ENCODE measurements at places on chromosomes 11 and 22.

DNA sequence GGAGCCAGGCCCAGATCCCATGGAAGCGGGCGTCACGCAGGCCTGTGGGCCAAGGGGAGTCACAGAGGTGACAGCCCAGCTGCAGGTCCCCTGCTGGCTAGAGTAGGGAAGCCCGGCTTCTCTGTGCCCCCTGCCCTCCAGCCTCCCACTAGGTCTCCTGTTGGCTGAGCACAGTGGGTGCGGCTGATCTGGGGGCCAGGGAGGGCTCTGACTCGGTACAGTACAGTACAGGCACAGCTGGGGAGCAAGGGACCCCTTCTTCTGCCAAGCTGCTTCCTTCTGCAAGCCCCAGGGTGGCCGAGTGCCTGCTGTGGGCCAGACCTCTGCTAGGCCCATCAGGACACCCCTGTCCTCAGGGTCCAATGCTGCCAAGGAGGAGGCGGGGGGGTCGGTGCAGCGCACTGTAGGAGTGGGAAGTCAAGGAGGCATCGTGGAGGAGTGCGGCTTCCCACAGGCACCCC, 10.1 kb downstream of the SUSD2 start:
- DNase-seq: no peak

- DNase-seq: no peak
These were observed 70.6 kb upstream of the TTLL12 start for GRCh38 chr22:43257549-43257948.

GRCh38 chr22:48477031-48477721, 1350.5 kb downstream of the BRD1 start:
- no peak for DNase-seq

GRCh38 chr22:35987487-35987886, 41.1 kb downstream of the RBFOX2 start:
- no peak for DNase-seq

GRCh38 chr11:104442321-104442720, 278.4 kb upstream of the PDGFD start:
- no peak for DNase-seq

GRCh38 chr11:128341280-128342248, 245.8 kb downstream of the ETS1 start:
- no peak for DNase-seq

DNA sequence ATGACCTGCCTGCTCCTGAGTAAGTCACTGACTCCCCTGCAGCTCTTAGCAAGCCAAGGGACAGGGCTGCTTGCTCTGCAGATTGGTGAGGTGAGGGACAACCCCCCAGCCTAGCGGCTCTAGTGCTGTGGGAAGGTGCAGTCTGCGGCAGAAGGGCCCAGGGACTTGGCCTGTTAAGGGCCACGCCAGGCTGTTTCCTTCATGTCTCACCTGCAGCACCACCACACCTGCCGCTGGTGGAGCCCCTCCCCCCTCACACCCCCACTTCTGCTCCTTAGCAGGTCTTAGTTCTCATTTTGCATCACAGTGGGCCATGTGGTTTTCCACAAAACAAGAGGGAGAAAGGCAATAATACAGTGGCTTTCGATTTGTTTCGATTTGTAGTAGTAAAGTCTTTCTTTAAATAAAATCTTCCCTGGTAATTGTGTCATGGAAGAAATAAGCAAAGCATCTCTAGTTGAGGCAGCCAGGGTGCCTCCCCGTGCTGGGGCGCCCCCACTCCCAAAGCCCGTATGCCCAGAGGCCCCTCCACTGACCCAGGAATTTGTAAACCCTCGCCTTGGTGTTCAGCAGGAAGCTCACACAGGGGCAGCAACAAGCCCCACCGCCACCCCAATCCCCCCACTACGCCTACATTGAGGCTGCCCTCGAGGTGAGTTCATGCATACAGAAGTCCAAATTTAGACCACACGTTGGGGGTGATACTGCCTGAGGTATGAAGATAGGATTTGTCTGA, 86.5 kb upstream of the CLDN5 start:
- DNase-seq: no peak

DNA sequence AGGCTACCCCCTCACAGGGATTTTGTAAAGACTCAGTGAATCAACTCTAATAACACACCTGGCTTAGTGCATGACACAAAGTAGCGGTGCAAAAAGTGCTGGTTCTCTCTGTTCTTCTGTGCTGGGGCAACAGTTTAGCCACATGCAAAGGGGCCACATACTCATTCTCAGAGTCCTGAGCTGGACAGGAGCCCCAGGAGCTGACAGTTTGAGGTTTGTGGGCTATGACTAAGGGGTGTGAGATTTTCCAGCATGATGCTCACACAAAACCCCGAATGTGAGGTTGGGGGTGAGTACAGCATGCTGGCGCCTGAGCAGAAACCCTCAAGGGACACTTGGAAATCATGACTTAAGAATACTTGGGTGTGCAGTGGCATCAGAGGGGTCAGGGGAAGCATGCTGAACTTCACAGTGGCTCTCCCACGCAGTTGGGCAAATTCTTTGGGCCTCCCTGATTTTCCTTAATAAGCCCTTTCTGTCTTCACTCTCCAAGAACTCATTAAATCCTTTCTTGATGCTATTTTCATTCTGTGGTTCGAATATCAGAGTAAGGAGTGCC, 31.0 kb downstream of the TMPRSS5 start:
- DNase-seq: peak; percentile 99

- DNase-seq: no peak
These were observed 49.3 kb downstream of the CHRDL2 start for GRCh38 chr11:74681686-74682651.

GRCh38 chr22:29290061-29290460, 16.4 kb upstream of the GAS2L1 start:
- no peak for DNase-seq

- no peak for DNase-seq
These were observed 5.3 kb downstream of the NEAT1 start for GRCh38 chr11:65427691-65428577.

DNA sequence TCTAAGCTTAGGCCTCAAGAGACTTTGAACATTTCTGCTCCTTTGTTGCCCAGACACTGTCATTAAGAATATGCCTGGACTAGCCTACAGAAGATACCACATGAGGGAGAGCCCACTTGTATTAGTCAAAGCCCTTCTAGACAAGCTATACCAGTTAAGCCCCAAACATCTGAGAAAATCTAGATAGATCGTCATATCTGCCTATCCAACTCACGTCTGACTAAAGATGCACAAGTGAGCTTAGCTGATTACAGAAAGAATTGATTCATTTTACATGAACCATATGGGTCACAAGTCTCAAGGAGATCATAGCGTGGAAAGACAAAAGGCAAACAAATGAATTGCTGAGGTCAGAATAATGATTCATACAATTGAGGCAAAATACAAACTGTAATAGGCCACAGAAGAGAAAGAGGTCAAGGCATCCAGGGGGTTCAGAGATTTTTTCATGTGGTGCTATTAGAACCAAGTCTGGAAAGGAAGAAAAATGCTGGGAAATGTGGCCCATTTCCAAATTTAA, 1155.5 kb upstream of the TENM4 start:
- no peak for DNase-seq

GRCh38 chr11:12800032-12800671, 125.9 kb downstream of the TEAD1 start:
- no peak for DNase-seq

- DNase-seq: no peak
These were observed 163.4 kb upstream of the NCAM1 start for GRCh38 chr11:112797648-112798293.

- DNase-seq: no peak
These were observed 16.8 kb downstream of the PIWIL4 start for GRCh38 chr11:94583866-94584500.

- no peak for DNase-seq
These were observed 83.9 kb upstream of the EED start for GRCh38 chr11:86160541-86161149.

DNA sequence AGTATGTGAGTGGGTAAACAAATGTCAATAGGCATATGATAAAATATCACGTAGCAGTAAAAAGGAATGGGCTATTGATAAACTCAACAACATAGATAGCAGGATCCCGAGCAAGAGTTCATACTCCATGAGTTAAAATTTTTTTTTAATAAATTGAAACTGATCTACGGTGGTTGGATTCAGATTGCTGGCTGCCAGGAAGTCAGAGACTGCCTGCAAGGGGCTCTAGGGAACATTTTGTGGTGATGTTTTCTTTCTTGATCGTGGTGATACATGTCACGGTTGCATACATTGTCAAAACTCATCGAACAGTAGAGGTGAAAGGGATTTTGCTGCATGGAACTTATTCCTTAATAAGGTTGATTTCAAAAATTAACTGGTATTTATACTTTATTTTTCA, 62.6 kb upstream of the WNT7B start:
- no peak for DNase-seq

DNA sequence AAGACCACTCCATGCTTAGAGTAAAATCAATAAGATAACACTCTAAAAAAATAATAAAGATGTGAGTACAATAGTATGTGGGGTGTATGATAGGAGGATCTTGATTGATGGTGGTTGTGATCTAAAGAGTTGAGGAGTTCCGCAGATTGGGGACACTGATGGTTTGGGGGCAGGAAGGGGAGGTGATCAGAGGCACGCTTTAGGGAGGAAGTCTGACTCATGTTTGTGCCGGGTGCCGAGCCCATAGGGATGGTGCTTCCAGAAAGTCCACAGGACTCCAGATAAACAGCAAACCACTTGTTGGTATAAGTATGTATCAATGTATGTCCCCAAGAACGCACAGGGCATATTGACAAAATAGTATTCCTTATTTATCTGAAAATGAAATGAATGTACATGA, 27.5 kb downstream of the LINC01488 start:
- DNase-seq: no peak

- no peak for DNase-seq
These were observed 77.2 kb downstream of the NCAPD3 start for GRCh38 chr11:134146598-134146997.

- DNase-seq: no peak
These were observed 14.8 kb upstream of the RASL10A start for GRCh38 chr22:29330291-29330690.

DNA sequence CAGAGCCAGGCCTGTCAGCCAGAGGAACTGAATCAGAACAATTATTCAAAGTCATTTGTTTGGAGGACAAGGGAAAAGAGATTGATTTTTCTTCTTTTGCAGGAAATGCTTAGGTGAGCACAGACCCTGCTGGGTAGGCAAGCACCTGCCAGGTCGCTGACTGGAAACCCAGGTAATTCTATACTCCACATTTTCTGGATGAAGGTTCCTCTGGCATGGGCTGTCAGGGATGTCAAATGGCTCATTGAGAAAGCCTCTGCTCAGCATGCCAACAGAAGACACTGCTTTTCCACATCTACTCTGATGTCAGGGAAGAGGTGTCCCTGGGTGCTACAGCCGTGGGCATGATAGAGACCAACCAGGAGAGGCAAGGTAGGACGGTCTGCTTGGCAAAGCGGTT, 166.7 kb upstream of the SYN3 start:
- no peak for DNase-seq

GRCh38 chr22:30998329-30998728, 29.3 kb downstream of the TUG1 start:
- DNase-seq: no peak

GRCh38 chr22:40620464-40621046, 16.0 kb downstream of the MRTFA start:
- no peak for DNase-seq

DNA sequence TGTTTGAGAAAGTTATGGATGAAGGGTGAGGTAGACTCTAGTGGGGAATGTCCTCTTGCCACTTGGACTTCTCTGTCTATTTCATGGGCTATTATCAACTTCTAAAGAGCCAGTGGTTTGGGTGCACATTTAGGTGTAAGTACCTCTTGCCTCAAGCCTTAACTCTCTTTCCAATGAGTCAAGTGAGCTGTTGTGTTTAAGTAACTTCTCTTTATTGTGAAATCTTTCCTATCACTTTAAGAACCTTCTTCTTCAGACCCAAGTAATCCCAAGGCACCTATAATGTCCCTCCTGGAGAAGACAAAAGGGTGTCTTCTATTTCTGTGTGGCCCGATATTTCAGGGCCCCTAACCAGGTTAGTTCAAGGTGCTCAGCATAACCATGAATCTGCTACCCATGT, 90.5 kb upstream of the VPREB1 start:
- DNase-seq: no peak

DNA sequence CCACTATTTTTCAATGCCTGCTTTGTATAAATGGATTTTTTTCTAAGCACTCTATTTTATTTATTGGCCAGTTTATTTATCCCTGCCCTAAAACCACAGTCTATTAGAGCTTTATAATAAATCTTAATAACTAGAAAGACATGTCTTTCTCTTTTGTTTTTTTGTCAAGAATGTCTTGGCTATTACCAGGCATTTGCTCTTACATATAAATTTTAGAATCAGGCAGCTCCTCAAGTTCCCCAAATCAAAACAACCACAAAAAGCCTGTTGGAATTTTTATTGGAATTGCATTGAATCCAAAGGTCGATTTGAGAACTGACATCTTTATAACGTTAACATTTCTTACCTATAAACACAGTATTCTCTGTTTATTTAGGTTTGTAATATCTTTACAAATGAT, 85.8 kb upstream of the SC5D start:
- no peak for DNase-seq

- no peak for DNase-seq
These were observed 376.7 kb upstream of the RAG2 start for GRCh38 chr11:36974771-36975170.

- DNase-seq: no peak
These were observed 8.7 kb upstream of the EFCAB6 start for GRCh38 chr22:43820651-43821305.

GRCh38 chr22:24440718-24441405, 13.5 kb downstream of the ADORA2A start:
- DNase-seq: no peak

GRCh38 chr11:9955391-9955790, 291.5 kb downstream of the SWAP70 start:
- no peak for DNase-seq

DNA sequence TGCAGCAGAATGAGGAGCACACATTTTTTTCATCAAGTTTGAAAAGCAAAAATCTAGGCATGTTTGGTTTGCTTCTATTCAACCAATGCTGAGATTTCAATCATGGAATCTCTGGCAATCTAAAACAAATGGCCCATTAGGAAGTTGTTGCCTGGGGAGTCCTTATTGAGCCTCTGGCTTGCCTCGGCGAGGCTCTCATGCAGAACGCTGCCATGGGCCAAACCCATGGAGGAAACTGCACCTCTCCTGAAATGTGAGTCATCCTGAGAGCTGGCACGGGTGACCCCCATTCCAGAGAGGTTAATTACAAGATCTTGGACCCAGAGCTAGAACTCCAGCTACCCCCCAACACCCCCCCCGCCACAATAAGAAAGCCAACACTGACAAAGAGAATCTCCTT, 80.7 kb downstream of the MN1 start:
- no peak for DNase-seq
